ENCODE measurements at places on chromosomes 1 and 21. TPM values are rescaled to one million over a fixed set of nuclear protein-coding genes. Genes with fewer than 3 reads are reported as not detected.

GRCh38 chr1:94686882-94687281, 133.3 kb upstream of the SLC44A3 start:
- no peak for DNase-seq

GRCh38 chr1:209802117-209802779, 3.7 kb downstream of the IRF6 start:
- DNase-seq, result no peak

Gene HNRNPR
- 197 TPM for total RNA-seq

DNA sequence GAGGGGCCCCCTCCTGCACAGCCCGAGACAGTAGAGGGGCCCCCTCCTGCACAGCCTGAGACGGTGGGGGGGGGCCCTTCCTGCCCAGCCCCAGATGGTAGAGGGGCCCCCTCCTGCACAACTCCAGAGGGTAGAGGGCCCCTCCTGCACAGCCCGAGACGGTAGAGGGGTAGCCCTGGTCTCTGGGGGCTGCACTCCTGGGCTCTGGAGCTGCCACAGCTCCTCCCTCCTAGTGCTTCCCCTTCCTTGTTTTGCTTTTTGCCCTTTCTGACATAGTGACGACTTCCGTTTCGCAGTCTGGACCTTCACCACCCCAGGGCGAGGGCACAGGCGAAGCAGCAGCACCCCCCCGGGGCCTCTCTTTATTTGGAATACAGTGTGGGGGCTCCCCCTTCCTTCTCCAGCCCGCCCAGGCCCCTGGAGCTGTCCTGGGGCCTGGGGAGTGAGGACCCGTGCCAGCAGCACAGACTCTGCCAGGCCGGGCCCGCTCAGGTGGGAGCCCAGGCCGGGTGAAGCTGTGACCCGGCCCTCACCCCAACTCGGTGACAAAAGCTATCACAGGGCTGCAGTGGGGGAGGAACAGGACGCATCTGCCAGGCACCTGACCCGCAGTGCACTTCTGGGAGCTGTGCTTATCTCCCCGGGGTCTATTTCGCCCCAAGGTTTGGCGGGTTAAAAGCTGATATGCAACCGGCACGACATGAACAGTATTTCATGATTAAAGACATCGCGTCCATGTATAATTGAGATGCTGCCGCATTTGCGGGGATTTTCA, 1.1 kb upstream of the PRXL2B start:
- peak; percentile 52 for DNase-seq

DNA sequence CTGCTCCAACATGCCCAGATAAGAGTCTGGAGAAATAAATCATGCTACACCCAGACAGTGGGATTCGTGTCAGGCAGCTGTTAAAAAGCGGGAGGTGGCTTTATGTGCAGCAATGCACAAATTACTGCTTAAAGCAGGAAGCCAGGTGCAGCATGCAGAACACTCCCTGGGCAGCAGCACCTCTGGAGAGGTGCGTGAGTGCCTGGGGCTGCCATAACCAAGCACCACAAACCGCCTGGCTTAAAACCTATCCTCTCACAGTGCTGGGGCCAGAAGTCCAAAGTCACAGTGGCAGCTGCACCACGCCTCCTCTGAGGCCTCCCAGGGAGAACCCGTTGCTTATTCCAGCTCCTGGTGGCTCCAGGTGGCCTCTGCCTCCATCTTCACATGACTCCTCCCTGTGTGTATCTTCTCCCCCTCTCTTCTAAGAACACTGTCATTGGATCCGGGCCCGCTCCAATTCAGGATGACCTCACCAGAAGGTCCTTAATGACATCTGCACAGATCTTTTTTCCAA, 115.6 kb downstream of the SIK1 start:
- no peak for DNase-seq

GRCh38 chr21:26583769-26584168, 10.7 kb upstream of the CYYR1 start:
- no peak for DNase-seq

GRCh38 chr1:197928849-197929336, 11.7 kb downstream of the LHX9 start:
- DNase-seq, result peak; percentile 59

Gene ARMH1
- total RNA-seq, result 0.68 TPM

DNA sequence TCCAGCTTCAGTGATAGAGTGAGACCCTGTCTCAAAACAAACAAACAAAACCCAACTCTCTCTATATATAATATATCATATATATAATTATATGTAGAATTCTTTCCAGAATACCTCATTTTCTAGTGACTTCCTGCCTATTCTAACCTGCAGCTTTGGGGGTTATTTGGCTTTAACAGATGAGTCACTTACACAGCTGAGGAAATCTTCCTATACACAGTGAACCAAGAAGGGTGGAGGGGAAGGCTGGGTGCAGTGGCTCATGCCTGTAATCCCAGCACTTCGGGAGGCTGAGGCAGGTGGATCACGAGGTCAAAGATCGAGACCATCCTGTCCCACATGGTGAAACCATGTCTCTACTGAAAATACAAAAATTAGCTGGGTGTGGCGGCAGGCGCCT, 9.2 kb downstream of the RAB29 start:
- no peak for DNase-seq

Data from H9 (cell line).